ENCODE measurements at places on chromosomes 3 and 15. TPM values are rescaled to one million over a fixed set of nuclear protein-coding genes. Genes with fewer than 3 reads are reported as not detected.

Gene GABPB1
- total RNA-seq, result 18.9 TPM

Gene CIDEC
- total RNA-seq, result not detected

Gene GOLGA8O
- total RNA-seq, result 2.4 TPM

- no peak for DNase-seq
These were observed 15.0 kb upstream of the FYCO1 start for GRCh38 chr3:46010519-46011113.

Gene REC114
- not detected for total RNA-seq

Gene SUSD5
- 25.5 TPM for total RNA-seq

DNA sequence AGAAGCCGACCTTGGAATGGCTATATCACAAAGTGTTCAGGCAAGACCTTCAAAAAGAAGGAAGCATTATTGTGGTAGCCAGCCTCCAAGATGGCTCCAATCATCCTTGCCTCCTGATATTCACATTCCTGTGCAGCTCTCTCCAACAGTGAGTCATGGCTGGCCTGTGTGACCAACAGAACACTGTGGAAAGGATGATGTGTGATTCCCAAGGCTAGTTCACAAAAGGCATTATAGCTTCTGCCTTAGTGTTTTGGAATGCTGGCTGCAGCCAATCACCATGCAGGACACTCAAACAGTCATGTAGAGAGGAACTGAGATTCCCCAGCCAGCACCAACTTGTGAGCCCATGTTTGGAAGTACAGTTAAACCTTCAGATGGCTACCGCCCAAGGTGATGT, 102.6 kb downstream of the EFL1 start:
- DNase-seq, result no peak

DNA sequence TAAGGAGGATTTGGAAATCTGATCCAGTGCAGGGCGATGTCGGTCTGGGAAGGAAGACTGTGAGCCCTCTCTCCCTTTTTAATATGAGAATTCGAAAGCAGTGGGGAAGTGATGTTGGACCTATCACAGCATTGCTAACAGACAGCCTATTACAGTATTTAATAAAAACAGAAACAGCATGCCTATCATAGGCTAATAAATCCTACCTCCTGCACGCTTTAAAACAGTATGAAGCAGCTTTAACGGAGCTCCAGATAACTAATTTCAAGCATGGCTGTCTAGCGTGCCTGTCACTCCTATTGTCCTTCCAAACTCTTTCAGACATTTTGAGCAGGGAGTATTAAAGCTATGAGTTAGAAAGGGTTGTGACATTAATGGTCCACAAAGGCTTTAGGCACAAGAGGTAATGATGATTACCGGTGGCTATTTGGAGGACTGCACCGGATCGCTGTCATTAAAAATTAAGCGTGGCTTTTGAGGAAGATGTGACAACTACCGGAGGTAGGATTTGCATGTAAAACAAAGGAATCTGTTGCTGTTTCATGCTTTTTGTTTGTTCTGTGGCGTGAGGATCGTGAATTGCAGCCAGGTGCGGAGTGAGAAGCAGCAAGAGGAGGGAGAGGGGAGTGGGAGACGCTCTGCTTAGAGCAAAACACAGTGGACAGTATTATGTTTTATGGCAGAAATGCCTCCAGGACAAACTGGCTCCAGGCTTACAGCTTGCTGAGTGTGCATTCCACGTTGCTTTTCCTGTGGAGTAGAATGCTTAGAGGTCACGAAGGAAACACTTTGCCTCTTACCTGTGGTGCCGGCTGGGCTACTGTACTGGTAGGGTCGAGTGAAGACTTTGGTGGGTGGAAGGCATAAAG, at the start of gene KCNMB2:
Gene KCNMB2, plus strand, starts transcription at position 226 of the 869 bp plus-strand sequence.
- DNase-seq, result no peak

- DNase-seq, result no peak
These were observed 19.4 kb downstream of the CA12 start for GRCh38 chr15:63362196-63362595.

Gene TRIM59
- total RNA-seq, result 36.0 TPM

Gene KIF23
- 14.0 TPM for total RNA-seq

DNA sequence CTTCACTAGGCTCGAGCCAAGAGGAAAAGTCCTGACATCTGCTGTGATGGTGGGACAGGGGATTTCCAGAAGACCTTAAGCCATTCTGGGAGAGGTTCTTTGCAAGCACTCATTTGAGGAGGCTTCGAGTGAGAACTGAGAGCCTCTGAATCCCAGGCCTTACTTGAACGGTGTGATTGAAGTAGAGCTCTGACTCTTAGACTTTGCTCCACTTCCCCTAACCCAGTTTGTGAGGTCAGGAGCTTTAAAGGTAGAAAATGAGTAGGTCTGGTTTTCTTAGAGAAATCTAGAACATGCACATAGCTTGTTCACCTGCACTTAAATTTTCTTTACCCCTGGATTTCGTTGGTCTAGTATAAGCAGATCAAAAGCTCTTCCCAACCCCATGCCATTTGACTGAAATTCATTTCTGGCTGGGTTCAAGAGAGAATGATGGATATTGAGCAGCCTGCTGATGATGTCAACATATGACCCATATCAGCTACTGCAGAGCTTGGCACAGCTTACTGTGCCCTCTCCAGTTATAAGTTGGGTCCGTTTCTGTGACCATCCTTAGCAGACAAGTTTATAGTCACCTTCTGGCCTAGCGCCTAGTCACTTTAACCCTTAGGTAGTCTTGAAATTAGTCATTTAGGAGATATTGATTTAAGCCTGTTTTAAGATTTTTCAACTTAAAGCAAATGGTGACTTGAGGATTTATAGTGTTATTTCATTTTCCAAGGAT, 229.2 kb upstream of the CHRM5 start:
- no peak for DNase-seq

Gene CFAP20DC
- total RNA-seq, result 1.4 TPM

Gene ZSCAN2
- 20.6 TPM for total RNA-seq

DNA sequence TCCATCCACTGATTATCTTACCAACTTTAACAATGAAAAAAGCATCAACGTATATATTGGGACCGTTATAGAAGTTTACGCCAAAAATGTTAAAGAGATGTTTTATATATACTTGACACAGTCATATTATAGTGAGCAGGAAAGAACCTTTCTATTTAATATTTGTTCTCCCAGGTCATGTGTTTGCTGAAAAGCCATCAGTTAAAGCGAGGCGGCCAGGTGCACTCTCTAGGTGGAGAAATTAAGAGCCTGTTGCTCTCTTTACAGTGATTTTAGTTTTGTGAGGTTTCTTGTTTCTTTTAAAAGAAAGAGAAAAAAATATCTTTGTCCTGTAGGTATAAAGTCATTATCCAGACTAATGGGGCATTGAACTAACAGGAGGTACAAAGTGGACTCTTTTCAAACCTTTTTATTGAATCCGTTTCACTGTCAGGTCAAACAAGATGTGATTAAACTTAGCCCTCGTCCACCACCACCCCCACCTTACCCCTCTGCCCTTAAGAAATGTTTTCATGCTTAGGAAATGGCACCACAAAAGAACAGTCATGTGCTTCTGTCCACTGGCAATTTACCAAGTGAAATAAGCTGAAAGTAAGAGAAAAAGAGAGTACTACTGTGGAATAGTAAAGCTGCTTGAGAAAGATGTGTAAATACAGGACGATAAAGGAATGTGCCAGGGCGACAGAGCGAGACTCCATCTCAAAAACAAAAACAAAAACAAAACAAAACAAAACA, 279.9 kb downstream of the PTPRG start:
- DNase-seq, result no peak

DNA sequence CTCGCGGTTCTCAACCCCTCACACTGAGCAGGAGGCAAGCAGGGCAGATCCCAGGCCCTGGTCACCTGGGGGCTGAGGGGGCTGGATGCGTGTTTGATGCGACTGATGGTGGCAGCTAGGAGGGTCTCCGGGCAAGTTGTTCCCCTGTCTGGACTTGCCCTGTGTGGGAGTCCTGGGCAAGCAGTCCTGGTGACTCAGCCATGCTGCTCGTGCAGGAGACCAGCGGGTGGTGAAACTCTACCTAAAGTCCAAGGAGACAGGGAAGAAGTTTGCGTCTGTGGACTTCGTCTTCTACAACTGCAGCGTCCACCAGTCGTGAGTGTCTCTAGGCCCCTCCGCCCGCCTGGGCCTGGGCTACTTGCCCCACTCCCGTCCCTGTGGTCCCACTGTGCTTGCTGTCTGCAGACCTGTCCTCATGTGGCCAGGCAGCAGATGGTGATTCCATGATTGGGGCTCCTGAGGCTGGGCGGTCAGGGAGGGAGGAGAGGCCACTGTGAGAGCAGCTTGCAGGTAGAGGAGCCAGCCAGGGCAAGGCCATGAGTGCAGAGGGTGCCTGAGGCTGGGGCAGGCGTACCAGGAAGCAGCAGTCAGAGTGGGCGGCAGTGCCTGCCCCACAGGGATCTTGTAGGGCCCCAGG, 23.1 kb downstream of the PLXNA1 start:
- no peak for DNase-seq

Gene PCBP4
- 50.8 TPM for total RNA-seq

- DNase-seq, result no peak
These were observed 1.2 kb downstream of the CGNL1 start for GRCh38 chr15:57377478-57377847.

DNA sequence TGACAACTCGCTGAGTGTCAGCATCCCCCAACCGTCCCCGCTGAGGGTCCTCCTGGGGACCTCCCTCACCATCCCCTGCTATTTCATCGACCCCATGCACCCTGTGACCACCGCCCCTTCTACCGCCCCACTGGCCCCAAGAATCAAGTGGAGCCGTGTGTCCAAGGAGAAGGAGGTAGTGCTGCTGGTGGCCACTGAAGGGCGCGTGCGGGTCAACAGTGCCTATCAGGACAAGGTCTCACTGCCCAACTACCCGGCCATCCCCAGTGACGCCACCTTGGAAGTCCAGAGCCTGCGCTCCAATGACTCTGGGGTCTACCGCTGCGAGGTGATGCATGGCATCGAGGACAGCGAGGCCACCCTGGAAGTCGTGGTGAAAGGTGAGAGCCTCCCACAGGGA, 35.4 kb downstream of the ACAN start:
- DNase-seq, result no peak

DNA sequence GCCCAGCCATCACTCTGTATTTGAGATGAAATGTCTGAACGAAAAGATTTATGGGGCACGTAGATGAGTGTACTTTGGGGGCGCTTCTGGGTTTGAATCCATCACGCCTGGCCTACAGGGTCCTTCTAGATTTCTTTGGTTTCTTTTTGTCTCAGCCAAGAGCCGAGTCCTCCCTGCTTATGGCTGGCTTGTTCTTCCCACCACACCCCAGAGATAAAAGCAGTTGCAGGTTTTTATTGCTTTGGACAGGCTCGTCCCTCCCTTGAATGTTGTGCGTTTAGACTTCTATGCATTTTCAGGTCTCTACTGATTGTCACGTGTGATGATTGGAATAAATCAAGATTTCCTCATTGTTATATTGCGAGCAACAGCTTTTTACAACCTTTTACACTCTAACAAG, 104.8 kb upstream of the CHRNA7 start:
- DNase-seq, result no peak

- no peak for DNase-seq
These were observed 85.1 kb downstream of the MTHFS start for GRCh38 chr15:79811406-79812405.

DNA sequence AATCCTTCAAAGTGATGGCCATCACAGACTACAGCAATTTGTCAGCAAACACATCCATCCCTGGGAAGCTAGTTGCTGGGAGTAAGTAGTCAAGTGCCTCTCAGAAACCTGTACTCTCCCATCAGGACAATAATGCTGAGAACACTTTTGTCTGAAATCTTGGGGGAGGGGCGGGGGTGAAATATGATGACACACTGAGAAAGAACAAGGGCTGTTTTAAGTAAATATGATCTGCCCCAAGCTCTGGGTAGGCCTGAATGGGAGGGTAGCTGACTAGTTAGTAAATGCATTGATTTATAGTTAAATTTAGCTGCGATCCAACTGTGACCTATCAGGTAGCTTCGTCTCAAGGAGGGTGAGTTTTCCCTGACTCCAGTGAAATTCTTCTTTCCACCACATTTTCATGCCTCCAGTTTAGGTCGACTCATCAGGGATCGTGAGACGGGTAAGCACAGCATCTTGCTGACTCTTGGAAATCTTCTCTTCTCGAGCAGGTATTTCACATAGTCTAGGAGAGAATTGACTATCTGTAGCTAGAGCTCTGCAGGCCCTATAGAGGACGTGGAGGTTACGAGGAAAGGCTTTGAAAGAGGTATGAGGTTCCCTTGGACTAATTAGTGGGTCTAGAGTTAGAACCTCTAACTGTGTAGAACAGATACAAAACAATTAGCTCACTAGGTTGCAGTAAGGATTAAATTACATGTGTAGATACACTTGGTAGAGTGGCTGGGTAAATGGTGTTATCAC, 213.4 kb upstream of the SLC2A2 start:
- DNase-seq, result no peak

Gene SYNPR
- not detected for total RNA-seq

- no peak for DNase-seq
These were observed 9.3 kb downstream of the ARPP19 start for GRCh38 chr15:52559575-52559974.
